ENCODE measurements at places on chromosomes 16 and 17.

DNA sequence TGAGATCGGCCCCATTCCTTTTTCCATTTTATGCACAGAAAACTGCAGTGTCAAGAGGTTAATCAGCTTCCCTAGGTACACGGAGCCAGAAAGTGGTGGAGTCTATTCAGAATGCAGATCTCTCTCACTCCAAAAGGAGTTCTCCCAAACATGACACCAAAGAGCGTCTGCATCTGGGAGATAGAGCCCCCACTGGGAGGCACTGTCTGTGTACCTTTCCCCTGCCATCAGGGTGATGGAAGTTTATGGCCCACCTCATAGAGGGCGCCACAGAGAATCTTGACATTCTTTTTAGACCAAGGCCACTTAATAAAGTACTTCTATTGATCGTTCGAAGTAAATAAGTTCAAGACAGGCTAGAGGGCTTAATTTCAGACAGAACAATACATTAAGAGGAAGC is 493.7 kb upstream of the ERCC4 start:
- DNase-seq = no peak

- DNase-seq = no peak
Observed at GRCh38 chr17:73307130-73307529, 4.7 kb downstream of the CDC42EP4 start.

- DNase-seq = peak; percentile 7
Observed at GRCh38 chr17:2854143-2855055, 58.2 kb downstream of the RAP1GAP2 start.

GRCh38 chr16:57190136-57190535 is 4.0 kb downstream of the RSPRY1 start:
- no peak for DNase-seq

DNA sequence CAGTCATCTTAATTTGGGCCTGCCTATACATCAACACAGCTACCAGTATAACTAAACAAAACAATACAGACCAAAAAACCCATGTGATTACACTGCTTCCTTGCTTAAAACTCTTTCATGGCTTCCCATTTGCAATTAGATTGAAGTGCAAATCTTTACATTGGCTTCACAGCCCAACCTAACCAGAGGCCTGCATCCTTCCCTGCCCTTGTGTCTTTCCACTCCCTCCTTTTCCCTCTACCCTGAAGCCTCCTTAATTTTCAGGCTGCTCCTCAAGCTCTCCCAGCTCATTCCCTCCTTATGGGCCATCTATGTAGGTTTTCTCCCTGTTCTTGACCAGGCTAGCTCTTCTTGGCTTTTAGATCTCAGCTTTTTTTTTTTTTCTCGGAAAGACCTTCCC is 147.8 kb downstream of the TOX3 start:
- DNase-seq = no peak

GRCh38 chr16:77599793-77600415 is 122.4 kb upstream of the NUDT7 start:
- peak; percentile 33 for DNase-seq

- no peak for DNase-seq
Observed at GRCh38 chr17:2874189-2874686, 78.0 kb downstream of the RAP1GAP2 start.

- DNase-seq = peak; percentile 4
Observed at GRCh38 chr17:3602499-3602898, 6.7 kb downstream of the TRPV1 start.

DNA sequence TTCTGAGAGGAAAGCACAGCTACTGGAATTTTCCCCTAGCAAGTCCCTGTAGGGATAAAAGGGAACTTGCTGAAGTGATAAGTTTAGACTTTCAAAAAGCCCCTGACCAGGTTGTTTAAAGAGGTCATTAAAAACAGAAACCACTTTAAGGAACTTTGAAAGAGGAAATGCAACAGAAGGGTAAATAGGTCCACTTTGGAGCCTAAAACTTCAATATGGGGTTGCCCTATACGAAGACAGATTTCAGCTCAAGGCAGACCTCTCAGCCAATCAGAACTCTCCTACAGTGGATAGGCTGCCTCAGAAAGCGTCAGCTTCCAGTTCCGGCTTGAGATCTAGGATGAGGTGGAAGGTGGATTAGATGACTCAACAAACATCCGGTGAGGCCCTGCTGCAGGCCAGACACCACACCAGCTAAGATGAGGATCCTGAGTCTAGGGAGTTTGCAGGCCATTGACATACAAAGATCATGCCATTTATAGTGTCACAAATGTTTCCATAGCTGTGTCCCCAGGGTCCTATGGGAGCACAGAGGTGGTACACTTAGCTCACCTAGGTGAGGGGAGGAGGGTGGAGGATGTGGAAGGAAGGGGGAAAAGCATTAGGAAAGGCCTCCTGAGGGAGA is 7.9 kb upstream of the MFSD6L start:
- DNase-seq = no peak

DNA sequence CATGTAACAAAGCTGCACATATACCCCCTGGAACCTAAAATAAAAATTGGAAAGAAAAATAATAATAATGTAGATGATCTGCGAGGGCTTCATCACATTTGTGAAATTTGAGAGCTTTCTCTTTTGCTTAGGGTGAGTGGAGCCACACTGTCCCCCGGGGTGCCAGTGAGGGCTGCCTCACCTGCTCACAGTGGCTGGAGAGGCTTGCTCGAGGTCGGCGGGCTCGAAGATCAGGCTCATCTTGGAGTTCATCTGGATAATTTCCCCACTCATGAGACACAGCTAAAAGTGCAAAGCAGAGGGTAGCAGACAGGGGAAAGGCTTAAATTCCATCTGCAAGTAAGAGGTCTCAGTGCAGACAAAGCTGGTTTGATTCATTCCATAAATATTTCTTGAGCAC is 123.8 kb downstream of the DNAH3 start:
- no peak for DNase-seq

- no peak for DNase-seq
Observed at GRCh38 chr16:86888231-86889053, 310.1 kb downstream of the FOXL1 start.

DNA sequence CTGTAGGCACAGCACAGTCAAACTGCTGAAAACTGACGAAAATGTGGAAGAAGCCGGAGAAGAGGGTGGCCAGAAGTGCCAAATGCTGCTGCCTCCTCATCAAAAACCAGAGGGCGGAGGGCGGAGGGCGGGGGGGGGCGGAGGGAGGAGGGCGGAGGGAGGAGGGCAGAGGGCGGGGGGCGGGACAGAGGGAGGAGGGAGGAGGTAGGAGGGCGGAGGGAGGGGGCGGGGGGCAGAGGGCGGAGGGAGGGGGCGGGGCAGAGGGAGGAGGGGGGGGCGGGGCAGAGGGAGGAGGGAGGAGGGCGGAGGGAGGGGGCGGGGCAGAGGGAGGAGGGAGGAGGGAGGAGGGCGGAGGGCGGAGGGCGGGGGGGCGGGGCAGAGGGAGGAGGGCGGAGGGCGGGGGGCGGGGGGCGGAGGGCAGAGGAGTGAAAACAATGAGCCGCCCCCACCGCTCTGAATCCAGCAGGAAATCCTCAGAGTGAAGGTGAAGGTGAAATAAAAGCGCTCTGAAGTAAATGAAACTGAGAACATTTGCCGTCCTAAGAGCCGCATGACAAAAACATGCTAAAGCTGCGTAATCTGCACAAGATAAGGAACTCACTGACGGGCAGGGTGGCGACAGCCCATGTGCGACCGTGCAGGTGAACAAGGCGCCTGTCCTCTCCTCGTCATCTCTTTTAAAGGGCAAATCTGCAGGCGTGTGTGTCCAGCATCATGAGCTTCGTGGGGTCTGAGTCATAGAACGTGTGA is 22.6 kb upstream of the CBFA2T3 start:
- DNase-seq = no peak

GRCh38 chr17:77782201-77782600 is 176.3 kb upstream of the TNRC6C start:
- peak; percentile 62 for DNase-seq

GRCh38 chr17:61168506-61168905 is 231.1 kb upstream of the TBX2 start:
- DNase-seq = no peak

DNA sequence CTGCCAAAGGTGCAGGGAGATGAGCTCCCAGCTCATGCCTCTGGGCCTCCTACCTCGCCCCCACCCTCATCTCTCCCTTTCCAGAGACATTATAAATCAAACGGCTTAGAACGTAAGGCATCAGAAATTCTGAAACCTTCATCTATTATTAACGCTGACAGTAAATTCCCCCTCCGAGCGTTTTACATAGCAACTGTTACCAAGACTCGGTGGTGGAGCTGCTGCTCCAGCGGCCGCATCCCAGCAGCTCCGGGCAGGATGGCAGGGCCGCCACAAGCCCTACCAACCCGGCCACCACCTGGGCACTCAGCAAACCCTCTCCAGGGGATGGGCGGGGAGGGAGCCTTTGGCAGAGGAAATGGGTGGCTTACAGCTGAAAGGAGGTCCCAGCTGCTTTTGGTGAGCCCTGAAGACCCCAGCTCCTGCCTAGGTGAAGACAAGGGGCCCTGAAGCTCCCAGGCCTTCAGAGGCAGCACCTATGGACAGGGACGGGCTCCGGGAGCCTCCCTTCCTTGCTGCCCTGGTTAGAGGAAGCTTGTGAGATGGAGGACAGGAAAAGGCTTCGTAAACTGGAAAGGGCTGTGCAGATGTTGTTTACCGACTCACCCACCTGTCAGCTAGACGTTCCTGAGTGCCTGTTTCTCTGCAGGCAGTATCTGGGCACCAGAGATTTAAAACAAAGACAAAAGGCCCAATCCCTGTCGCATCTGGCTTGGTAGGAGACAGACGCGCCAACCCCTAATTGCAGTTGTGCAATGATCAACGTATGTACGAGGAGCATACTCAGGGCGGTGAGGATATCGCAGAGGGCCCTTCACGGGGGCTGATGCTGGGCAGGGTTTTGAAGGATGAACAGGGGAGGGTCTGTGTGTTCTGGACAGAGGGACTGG is 76.9 kb downstream of the RAI1 start:
- DNase-seq = peak; percentile 76

- no peak for DNase-seq
Observed at GRCh38 chr17:78377858-78378224, 608 bp upstream of the PGS1 start.

GRCh38 chr17:13537167-13537731 is 64.5 kb downstream of the HS3ST3A1 start:
- DNase-seq = no peak

GRCh38 chr16:89363621-89364393 is 126.6 kb downstream of the ANKRD11 start:
- no peak for DNase-seq

Data from NCI-H1436 (cell line).